NCI-H2081 (cell line): ENCODE measurements at places on chromosomes 2 and 18.

- DNase-seq: no peak
Measured at GRCh38 chr2:124810132-124810531, 785.0 kb downstream of the CNTNAP5 start.

DNA sequence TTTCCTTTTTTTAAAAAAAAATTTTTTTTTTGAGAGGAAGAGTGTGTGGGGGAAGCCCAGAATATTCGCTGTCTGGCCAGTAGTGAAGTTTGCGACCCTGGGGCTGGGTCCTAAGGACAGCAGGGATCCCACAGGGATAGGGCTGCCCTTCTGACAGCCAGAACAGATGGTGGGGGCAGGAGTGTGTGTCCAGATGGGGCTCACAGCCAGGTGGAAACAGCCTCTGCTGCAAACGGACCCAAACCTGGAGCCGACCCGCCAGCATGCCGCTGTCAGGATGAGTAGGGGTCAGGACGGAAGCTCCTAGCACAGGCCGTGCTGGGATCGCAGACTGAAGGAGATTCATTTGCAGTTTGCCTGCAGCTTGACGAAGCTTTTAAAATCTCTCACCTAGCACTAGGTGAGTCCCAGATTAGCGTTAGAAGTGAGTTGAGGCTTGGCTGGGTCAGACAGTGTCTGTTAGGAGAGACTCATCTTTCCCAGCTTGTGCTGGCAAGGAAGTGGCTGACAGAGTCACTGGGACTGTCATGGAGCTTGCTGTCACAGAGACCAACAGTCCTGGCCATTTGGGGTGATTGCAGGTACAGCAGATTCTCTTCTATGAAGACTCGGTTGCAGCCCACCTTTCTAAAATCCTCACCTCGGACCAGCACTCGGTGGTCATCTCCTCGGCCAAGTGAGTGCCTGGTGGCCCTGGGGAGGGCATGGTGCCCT, 93.4 kb downstream of the DGKD start:
- DNase-seq: no peak

DNA sequence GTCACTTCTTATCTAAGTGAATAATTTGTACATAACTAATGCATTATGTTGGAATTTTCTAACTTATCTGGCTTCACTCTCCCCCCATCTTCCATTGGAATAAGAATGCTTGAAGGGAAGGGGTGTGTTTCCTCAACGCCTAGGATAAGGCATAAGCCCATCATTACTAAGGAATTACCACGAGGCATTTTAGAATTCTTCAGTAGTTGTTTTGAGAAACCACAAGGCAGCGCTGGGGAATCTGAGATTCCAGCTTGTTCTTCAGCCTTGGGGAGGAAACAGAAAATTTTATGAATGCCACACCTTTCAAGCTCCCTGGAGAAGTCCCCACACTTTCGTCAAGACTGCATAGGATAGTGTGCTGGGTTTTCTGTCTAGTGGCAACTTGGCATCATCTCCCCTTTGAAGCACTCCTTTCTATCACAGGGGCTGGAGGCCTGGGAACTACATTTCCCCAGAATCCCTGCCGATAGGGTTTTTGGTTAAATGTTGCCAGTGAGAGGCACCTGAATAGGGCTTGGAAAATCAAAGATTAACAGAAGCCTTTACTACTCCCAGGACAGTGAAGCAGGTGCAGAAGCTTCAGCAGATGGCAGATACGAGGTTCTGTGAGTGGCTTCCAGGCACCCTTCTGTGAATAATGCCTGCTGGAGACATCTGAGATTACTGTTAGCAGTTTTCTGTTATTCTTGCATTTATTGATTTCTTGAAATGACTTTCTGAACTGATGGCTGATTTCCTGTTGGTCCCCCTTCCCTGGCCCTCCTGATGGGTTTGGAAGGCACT, 192.7 kb upstream of the REV1 start:
- no peak for DNase-seq

- no peak for DNase-seq
Measured at GRCh38 chr18:9321017-9321452, 13.5 kb upstream of the TWSG1 start.

DNA sequence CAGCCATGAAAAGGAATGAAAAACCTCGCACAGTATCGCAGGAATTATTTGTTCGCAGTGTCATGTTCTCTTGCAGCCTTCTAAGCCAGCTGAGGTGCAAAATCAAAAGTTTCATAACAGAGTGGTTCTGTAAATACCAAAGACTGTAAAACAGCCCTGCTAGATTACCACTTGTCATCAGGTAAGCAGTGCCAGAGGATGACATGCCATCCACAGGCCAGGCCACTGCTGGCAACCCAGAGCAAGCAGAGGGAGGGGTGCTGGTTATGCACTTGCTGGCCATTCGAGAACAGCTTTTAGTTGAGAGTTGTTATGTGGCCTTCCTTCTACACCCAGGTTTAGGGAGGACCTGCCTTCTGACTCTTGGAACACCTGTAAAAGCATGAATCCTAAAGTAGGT, 114.3 kb upstream of the MGAT5 start:
- DNase-seq: no peak

- DNase-seq: no peak
Measured at GRCh38 chr2:46334389-46335271, 37.4 kb downstream of the EPAS1 start.

DNA sequence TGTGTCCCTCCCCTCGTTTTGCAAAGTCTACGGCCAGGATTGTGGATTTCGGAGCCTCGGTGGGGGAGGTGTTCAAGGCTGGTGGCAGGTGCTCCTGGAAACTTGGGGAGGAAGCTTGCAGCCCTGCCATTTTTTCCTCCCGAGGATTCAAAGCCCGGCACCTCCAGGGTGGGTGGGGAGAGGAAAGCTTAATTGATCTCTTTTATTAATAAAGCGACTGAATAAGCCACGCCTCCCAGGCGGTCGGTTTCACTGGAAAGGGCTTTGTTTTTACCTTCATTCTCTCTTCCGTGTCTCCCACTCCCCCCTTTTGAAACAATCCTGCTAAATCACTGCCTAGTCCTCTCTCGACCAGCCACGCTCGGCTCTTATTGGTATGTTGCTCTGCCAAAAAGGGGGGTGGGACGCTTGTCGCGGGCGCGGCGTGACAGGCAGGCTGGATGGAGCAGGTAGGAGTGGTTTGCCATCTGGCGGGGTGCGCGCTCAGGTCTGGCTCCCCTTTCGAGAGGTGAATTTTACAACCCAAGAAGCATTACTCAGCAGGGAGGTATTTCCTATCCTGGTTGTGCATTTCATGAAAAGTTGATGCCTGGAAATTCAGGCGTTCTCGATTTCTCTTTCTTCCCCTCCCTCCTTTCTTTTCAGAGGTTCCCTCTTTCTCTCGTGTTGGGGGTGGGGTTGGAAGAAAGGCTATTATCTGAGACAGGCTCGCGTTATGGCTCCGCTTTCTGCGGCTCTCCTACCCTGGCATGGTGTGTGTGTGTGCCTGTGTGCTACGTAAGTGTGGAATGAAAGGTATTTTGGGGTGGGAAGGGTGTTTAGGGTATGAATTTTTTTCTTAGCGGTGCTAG, 1.4 kb downstream of the NEDD4L start:
- DNase-seq: peak; percentile 39

DNA sequence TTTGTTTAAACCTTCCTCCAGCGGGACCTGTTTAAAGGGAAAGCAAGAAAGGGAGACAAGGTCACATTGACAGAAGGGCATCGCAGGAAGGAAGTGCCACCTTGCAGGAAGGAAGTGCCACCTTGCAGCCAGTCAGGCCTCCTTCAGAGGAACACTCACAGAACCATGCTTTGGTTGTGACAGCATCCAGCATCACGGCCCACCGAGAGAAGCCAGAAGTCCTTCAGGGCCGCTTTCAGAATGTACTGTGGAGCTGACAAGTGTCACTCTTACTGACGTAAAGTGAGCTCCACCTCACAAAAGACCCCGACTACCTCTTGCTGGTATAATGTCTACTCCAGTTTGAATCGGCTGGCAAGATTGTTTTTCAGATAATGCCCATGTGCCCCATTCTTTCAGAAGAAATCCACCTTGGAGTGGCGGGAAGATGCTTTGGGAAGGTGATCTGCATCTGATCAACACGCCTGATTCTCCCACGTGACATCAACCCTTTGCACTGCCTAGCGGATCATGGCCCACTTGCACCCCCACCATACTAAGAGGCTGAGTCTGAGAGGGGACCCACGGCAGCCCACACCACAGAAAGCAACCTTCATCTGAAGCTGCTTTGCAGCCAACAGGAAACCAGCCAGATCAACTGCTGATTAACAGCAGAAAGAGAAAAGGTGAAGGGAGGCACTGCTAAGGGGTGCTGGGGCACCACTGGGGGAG, 99.8 kb downstream of the UXS1 start:
- no peak for DNase-seq

- DNase-seq: no peak
Measured at GRCh38 chr2:120700659-120701058, 35.0 kb upstream of the GLI2 start.

- no peak for DNase-seq
Measured at GRCh38 chr2:210559182-210559581, 2.8 kb downstream of the CPS1 start.

DNA sequence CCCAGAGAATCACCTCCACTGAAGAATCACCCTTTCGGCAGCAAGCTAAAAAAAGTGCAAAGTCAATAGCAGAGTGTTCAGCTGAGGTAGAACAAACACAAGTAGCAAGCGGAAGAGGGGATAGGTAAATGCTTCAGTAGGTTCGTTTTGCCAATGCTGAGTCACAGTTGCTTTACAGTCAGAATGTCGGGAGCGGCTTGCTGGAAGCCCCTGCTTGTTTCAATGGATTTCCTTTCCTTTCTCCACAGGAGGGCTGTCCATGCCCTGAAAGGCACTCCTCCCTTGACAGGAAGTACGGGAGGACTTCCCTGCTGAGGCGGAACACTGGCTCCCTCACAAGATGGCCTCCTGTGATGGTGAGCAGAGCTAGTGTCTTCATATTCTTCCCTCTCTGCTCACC, 146.2 kb upstream of the LYPD1 start:
- no peak for DNase-seq

- no peak for DNase-seq
Measured at GRCh38 chr2:16506366-16506765, 159.3 kb downstream of the CYRIA start.

DNA sequence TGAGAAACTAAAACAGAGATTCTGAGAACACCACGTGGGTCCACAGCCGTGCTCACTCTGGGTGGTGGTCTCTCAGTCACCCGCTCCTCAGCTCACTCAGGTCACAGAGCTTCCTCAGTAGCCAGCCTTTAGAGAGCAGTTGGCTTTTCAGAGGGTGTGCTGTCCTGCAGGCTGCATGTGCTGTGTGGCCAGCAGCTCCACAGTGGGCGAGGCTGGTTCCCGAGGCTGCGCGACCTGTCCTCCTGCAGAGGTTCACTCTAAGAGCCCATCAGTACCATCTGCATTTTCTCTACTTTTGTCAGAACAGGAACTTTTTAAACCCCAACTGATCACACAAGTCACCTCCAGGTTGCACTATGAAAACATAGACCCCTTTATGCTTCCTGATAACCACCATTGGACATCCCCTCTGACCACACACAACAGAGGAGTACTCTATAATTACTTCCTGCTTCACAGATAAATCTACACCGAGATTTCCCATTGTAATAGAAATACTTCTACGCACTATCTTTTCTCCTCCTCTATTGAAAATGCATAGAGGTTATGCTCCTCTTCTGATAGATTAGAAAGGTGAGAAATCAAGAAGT, 93.1 kb downstream of the GYPC start:
- no peak for DNase-seq

DNA sequence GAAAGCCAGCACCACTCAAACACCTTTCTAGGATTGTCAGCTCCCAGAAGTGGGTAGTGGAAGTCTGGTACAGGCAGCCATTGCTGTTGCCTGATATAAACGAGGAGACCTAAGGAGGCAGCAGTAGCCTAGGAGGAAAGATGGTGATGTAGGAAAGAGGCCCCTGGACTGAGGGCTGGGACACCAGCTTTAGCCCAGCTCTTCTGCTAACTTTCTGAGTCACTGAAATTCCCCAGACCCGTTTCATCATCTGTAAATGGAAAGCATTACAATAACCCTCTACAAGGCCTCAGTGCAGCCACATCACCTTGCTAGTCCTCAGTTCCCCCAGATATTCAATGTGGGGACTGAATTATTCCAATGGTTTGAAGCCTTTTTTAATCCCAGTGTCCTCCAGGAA, 336.5 kb downstream of the TNS1 start:
- DNase-seq: no peak

DNA sequence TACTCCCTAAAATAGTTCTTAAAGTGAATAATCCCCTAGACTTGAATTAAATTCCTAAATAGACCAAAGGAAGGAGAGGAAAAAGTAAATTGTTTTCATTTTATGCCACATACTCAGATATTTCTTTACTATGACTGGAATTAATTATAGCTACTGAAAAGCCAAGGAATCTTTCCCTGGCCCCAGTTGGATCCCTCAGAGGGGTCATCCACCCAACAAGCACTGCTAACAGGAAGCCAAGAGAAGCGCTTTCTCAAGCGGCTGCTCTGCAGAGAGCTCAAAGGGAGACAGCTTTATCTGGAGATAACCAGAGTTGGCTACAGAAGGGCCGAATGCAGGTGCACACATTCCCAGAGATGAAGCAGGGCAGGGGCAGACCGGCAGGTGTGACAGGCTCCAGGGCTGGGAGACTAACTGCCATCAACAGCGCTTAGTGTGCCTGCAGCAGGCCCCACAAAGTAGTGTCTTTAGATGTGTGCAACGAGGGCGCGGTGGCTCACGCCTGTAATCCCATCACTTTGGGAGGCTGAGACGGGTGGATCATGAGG, 51.1 kb downstream of the POLR1A start:
- DNase-seq: no peak

- DNase-seq: peak; percentile 3
Measured at GRCh38 chr2:107669335-107669734, 157.4 kb upstream of the RGPD4 start.
